Amygdala (tissue), 56 donors: ENCODE measurements at places on chromosomes 7 and 10.

DNA sequence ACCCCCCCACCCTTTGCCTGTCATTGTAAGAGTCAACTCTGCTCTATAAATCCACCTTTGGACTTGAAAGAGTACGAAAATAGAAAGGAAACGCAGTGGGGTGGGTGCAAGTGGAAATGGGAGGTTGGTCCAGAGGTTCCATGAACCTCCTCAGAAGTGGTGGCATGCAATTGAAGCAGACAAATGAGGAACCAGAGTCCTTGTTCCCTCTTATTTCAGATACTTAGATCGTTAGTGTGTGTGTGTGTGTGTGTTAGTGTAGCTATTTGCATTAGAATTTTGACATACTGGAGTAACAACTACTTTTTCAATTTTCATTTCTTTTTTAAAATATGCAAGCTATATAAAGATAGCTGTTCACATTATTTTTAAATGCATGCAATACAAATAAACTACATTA, 18.1 kb upstream of the TFAM start:
- DNase-seq = no peak

DNA sequence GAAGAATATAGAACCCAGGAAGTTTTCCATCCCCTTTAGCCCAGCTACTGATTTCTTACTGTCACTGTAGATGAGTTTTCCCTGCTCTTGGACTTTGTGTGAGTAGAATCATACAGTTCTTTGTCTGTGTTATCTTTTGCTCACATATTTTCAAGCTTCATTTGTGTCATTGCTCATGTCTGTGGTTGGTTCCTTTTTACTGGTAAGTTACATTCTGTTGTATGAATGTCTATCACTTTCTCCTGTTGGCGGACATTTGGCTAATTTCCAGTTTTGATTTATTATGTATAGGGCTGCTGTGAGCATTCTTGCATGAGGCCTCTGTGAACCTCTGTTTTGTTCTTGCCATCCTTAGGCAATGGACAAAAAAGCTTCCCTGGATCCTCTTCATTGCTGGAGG, 5.3 kb downstream of the GLRX3 start:
- no peak for DNase-seq

GRCh38 chr10:84539216-84539615, 210.8 kb downstream of the CCSER2 start:
- DNase-seq = no peak

DNA sequence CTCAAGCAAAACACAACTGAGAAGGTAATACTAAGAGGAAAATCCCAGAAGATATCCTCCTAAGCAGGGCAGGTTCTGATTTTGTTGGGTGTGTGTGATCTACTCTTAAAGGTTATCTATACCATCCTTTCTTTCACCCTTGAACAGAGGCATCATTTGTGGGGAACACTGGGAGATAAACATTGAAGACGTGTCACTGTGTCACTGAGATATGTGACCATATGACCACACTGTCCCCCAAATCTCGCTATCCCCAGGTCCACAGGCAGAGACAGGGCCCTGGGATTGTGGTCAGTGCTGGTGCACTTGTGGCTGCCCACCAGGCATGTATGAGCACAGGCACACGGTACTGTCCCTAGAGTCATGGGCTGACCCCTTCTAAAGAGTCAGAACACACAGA, 30.0 kb downstream of the TECTB start:
- DNase-seq = no peak

GRCh38 chr7:38973760-38974159, 3.9 kb upstream of the POU6F2 start:
- no peak for DNase-seq

- no peak for DNase-seq
Observed at GRCh38 chr7:130831817-130832481, 97.9 kb upstream of the KLF14 start.
